ENCODE measurements at places on chromosomes 2 and 18.

- no peak for DNase-seq
These were observed 111.6 kb upstream of the LTBP1 start for GRCh38 chr2:32835148-32835547.

- no peak for DNase-seq
These were observed 376.4 kb downstream of the RBM43 start for GRCh38 chr2:150885236-150885635.

DNA sequence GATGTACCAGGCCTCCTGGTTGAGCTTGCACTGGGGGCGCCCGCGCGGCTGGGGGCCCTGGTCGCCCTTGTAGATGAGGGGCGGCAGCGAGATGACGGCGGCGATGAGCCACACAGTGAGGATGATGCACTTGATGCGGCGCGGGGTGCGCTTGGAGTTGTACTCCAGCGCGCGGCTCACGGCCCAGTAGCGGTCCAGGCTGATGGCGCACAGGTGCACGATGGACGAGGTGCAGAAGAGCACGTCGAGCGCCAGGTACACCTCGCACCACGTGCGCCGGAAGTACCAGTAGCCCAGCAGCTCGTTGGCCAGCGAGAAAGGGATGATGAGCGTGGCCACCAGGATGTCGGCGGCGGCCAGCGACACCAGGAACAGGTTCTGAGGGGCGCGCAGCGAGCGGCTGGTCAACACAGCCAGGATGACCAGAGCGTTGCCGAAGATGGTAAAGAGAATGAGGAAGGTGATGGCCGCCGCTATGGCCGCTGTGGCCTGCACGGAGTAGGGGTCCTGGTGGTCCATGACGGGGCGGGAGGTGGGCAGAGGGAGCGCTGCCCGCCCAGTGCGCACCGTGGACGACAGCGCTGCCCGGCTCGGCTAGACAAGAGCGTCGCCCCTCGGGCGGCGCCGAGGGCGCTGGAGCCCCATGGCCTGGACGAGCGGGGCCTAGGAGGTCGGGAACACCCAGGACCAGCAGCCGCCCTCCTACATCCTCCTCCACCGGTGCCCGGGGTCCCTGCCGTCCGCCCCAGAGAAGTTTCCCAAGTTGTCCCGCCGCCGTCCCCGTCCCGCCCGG is 544 bp downstream of the ADRA2B start:
- no peak for DNase-seq

GRCh38 chr2:33709951-33710350 is 110.9 kb upstream of the FAM98A start:
- DNase-seq, result no peak

- no peak for DNase-seq
These were observed 23.0 kb downstream of the CDC42EP3 start for GRCh38 chr2:37648331-37649011.

DNA sequence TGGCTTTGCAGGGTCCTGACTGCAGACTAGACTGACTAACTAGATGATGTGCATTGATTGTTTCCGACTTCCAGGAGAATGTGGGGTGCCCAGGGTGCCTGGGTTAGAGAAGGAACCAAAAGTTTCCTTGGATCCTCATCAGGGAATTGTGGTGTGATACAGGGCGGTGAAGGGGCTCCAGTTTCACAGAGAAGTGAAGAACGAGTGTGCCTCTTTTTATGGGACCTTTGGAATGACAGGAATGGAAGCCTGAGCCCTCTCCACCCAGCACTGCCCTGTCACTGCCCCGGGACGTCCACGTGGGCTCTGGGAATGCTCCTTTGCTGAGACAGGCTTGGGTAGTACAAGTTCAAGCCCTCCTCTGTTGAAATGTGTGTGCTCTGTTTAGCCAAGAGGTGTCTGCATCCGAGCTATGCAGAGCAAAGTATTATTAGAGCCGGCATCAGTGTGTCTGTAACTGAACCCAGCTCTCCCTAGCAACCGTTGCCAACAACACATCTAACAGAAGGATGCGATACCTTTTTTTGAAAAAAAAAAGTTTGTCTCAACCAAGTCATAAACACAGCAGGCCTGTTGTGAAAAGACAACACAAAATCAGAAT is 183.6 kb downstream of the SMAD7 start:
- DNase-seq, result no peak

DNA sequence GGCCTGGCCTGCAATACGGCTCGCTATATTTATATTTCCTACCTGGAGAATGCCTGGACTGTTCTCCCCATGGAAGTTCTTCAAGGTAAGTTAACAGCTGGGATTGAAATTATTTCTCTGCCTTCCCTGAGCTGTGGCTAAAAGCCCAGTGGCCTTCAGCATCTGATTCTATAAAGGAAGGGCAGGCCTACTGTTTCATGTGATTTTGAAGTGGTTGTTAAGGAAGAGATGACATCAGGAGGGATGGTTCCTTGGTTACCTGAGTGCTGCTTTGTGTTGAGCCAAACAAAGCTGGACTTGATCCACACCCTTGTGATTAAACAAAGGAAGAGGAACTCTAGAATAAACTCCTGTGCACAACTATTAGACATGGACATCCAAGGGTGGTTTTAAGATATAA is 61.6 kb downstream of the MFSD6 start:
- no peak for DNase-seq

DNA sequence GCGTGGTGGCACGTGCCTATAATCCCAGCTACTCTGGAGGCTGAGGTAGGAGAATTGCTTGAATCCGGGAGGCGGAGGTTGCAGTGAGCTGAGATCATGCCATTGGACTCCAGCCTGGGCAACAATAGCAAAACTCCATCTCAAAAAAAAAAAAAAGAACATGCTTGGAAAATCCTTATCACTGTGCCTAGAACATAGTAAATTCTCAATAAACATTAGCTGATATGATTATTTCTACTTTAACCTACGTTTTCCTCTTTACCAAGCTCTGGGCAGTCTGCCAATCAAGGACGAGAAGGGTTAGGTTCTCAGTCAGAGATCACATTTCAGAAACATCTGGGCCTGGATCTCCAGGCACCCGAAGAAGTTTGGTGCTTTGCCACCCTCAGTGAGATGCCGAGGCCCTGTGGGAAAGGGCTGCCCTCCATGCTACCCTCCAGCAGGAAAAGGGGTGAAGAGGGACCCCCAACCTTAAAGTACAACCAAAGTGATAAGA is 107.7 kb downstream of the BCL11A start:
- no peak for DNase-seq

GRCh38 chr2:48901416-48901815 is 145.9 kb upstream of the LHCGR start:
- DNase-seq, result no peak

GRCh38 chr18:9239720-9240119 is 94.9 kb upstream of the TWSG1 start:
- no peak for DNase-seq

GRCh38 chr2:207698301-207698700 is 13.1 kb upstream of the CCNYL1 start:
- no peak for DNase-seq

GRCh38 chr2:40210344-40210967 is 241.4 kb downstream of the SLC8A1 start:
- DNase-seq, result no peak

DNA sequence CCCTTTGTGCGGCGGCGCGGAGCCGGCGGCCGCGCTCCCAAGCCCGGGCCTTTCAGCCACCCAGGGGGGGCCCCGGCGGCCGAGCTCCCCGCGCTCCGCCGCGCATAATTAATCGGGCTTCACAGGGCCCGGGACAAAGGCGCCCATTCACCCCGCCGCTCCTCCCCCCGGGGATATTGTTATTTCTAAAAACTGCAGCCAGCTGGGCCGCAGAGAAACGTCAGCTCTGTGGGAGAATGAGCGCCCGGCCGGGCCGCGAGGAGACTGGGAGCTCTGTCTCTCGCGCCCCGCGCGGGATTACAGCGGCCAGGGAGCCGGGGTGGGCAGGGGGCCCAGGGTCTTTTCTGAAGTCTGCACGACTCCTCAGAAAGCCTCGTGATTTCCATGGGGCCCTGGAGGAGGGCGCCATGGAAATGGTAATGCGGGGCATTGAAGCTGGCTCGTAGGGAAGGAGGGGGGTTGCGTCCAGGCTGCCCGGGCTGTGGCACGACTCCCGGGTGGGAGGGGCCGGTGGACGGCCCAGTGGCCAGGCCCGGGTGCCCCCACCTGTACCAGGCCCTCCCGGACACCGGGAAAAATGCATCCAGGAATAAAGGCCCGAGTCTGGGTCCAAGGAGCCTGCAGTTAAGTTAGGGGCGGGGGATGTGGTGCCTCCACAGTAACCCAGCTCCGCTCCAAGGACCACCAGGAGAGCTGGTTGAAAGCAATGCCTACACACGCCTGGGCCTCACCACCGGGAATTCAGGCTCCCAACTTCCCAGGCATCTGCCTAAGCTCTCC is 125.3 kb downstream of the ZFP36L2 start:
- DNase-seq, result no peak

DNA sequence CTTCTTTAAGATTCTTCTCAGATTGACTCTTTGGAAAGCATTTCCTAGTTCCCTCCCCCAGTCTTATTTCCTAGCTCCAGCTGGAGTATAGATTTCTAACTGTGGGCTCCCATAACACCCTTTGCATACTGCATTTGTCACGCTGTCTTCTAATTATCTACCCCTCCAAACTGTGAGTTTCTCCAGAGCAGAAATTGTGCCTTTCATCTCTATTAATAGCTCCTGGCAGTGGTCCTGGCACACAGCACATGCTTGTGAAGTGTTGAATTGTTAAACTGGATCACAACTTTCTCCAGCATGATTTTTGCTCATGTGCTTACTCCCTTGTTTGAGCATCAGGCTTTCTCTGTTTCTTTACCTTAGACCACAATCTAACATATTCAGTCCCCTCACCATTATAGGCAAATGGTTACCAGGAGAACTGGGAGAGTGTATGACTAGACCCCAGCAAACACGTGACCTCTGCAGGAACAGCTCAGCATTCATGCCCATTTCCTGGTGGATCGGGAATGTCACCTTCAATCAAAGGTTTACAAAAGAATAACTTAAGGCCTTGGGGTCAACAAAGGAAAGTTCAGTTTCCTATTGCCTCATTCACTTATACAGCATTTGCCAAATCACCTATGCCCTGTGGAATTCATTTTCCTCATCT is 175.7 kb upstream of the TANK start:
- DNase-seq, result no peak

- DNase-seq, result no peak
These were observed 1.4 kb downstream of the C1QL2 start for GRCh38 chr2:119156891-119157773.

GRCh38 chr2:127398239-127398590 is 10.4 kb upstream of the MAP3K2 start:
- no peak for DNase-seq

DNA sequence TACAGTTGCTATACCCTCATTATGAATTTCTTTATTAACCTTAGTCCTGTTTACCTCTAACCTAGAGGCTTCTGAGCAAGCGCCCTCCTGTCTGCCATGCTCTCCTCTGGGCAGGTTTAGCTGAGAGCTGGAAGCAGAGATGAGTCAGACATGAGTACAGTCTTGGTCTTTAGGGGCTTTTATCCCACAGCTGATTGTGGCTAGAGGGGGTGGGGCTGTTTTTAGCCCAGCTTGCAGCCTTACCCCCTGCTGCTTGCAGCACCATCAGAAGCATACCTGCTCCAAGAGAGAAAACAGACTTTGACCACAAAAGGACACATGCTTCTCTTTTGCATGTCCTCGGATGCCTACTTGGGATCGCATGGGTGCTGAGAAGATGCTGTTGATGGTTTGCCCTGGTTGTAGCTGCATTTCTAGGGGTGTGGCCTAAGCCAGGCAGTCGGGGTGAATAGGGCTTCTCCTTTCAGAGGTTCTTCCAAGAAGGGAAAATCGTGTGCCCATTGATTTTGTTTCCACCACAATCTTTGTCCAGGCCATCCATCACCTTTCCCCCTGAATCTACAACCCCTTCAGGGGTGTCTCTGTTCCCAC is 115.0 kb upstream of the LGALSL start:
- DNase-seq, result no peak

DNA sequence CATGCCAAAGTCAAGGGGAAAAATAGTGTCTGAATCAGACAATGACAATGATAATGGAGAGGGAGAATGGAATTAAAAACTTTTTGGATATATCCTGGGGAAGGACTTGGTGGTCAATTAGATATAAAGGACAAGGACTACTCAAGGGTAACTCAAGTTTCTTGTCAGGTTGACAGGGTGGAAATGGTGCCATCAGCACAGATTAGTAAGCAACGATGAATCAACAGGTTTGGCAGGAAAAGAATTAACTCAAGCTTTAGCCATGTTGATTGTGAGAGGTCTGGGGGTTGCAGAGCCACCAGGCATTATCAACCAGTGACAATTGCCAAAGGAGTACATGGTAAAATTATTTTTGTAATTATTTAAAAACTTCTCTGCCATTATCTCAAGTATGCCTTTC is 35.8 kb upstream of the SPATS2L start:
- no peak for DNase-seq

GRCh38 chr18:61459896-61460648 is 126.8 kb downstream of the CDH20 start:
- DNase-seq, result no peak

GRCh38 chr2:179636995-179637394 is 224.4 kb downstream of the ZNF385B start:
- no peak for DNase-seq

GRCh38 chr2:67304300-67304890 is 92.7 kb upstream of the ETAA1 start:
- DNase-seq, result no peak

GRCh38 chr18:49376046-49376445 is 84.4 kb downstream of the DYM start:
- DNase-seq, result no peak

GRCh38 chr2:197453914-197454398 is 604 bp downstream of the COQ10B start:
- DNase-seq, result no peak

- DNase-seq, result no peak
These were observed 15.5 kb upstream of the IL1RN start for GRCh38 chr2:113111823-113112287.

GRCh38 chr18:40380686-40381439 is 1574.2 kb upstream of the PIK3C3 start:
- DNase-seq, result no peak

- no peak for DNase-seq
These were observed 176.0 kb downstream of the SMAD2 start for GRCh38 chr18:47754311-47755101.

- no peak for DNase-seq
These were observed 13.3 kb downstream of the MBP start for GRCh38 chr18:77119101-77119850.

All from activated CD8-positive, alpha-beta memory T cell treated with anti-CD3 and anti-CD28 coated beads for 4 hours (primary cell).